ENCODE measurements at places on chromosomes 4 and X. TPM values are rescaled to one million over a fixed set of nuclear protein-coding genes. Genes with fewer than 3 reads are reported as not detected.

DNA sequence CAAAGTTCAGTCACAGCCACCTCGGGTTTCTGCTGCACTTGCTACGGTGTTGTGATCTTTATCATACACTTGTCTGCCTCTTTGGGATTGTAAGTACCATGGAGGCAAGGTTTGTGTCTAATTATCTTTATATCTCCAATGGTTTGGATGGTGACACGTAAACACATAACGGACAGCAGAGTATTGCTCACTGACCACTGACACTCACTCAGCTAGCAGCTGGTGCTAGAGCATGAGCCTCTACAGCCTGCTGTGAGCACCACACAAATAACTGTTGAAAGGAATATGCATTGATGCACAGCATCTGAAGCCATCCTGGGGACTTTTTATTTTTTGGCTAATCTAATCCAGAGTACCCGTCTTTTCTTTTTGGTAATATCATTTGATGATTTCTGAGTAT is 156.0 kb downstream of the DCLK2 start:
- H3K4me1 ChIP-seq = no peaks in the 10 kb centered on the region
- H3K36me3 ChIP-seq = no peaks in the 10 kb centered on the region
- DNase-seq = no peak
- no peak overlapping the region for H3K27ac ChIP-seq

DNA sequence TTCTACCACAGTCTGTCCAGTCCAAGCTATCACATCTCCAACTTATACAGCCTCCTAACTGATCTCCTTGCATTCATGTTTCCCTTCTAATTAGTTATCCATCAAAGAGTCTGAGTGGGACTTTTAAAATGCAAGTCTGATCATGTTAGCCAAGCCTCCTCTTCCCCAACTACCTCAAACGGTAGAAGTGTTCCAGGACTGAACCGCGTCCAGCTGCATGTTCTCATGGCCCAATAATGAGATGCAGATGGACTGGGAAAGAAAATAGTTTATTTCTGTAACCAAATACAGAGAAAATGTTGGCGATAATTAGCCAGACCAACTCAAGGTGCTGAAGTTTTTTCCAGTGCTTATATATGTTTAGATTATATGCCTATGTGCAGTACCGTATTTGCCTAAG is 46.6 kb upstream of the PPP1R2C start:
- H3K4me1 ChIP-seq = no peaks in the 10 kb centered on the region
- H3K27me3 ChIP-seq = no peaks in the 10 kb centered on the region
- no peak overlapping the region for H3K27ac ChIP-seq
- peaks cover 4% of the 10 kb centered on the region for H3K36me3 ChIP-seq
- H3K4me3 ChIP-seq = no peak overlapping the region
- no peak for DNase-seq

GRCh38 chrX:97374266-97374665 is 490.6 kb downstream of the RPA4 start:
- H3K4me1 ChIP-seq = no peaks in the 10 kb centered on the region
- no peaks in the 10 kb centered on the region for H3K27me3 ChIP-seq
- no peak for DNase-seq
- H3K4me3 ChIP-seq = no peak overlapping the region
- H3K36me3 ChIP-seq = no peaks in the 10 kb centered on the region

The ADH7 gene
- not detected for total RNA-seq

DNA sequence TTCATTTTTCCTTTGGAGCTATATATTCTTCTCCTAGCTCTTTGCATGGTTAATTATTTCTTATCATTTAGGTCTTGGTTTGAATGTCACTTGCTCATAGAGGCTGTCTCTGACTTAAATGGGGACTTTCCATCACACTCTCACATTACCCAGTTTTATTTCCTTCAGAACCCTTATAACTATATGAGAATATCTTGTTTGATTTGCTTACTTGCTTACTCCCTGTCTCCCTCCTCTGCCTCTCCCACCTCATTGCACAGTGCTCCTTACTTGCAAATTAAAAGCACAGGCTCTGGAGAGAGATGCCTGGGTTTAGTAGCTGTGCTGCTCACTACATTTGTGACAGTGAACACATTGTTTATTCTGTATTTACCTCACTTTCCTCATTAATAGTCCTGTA is 174.6 kb downstream of the SOWAHB start:
- peaks cover 36% of the 10 kb centered on the region for H3K27me3 ChIP-seq
- DNase-seq = no peak
- no peak overlapping the region for H3K27ac ChIP-seq

- H3K4me1 ChIP-seq = no peaks in the 10 kb centered on the region
- H3K4me3 ChIP-seq = no peak overlapping the region
- peaks cover 14% of the 10 kb centered on the region for H3K27me3 ChIP-seq
- no peaks in the 10 kb centered on the region for H3K36me3 ChIP-seq
- H3K27ac ChIP-seq = no peak overlapping the region
Observed at GRCh38 chrX:8851231-8851886, 50.2 kb upstream of the FAM9A start.

Measured in activated CD8-positive, alpha-beta memory T cell treated with anti-CD3 and anti-CD28 coated beads, Interleukin-2, amount 10 ng/mL, durations not matched to agents 7 days and 5 days (primary cell).